Stimulated activated effector memory CD8-positive, alpha-beta T cell treated with anti-CD3 and anti-CD28 coated beads, Interleukin-12 subunit alpha, Interleukin-12 subunit beta, amount 100 ng/mL, for 72 hours (primary cell): ENCODE measurements at places on chromosomes 2 and 18.
A peak's percentile ranks its signal among the peaks of the same experiment; 100 is the strongest.

DNA sequence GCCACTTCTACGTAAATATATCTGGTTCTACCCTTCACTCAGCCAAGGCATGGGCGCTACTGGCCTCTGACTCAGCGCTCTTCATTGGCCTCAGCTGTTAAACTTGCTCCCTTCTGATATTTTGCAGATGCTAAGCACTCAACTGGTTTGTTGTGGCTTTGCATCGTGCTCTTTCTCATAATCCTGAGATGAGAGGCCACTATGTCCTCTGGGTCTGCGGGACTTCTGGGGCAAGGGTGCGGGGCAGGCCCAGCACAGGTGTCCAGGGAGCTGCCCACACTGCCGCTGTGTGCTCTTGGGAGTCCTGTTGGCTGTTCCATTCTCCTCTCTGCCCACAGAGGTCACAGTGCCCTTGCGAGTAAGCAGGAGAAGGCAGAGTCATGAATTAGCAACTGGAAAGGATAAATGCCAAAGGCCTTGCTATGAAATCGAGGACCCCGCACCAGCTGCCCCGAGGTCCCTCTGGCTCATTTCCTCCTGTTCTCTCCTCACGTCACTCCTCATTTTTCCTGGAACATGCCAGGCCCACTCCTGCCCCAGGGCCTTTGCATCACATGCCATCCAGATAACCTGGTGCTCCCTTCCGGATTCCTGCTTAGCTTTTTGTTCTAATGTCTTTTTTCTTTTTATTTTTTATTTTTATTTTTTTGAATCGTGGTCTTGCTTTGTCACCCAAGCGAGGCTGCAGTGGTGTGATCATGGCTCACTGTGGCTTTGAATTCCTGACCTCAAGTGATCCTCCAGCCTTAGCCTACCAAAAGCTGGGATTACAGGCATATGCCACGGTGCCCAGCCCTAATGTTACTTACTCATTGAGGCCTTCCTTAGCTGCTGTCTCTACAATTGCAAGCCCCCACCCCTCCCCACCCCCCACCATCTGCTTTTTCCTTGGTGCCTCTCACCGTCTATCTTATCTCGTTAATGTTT is 34.9 kb upstream of the MAT2A start:
- no peak for DNase-seq

GRCh38 chr18:61308795-61309393 is 24.3 kb upstream of the CDH20 start:
- DNase-seq = no peak

GRCh38 chr2:239929504-239929903 is 95.6 kb downstream of the NDUFA10 start:
- DNase-seq = no peak

DNA sequence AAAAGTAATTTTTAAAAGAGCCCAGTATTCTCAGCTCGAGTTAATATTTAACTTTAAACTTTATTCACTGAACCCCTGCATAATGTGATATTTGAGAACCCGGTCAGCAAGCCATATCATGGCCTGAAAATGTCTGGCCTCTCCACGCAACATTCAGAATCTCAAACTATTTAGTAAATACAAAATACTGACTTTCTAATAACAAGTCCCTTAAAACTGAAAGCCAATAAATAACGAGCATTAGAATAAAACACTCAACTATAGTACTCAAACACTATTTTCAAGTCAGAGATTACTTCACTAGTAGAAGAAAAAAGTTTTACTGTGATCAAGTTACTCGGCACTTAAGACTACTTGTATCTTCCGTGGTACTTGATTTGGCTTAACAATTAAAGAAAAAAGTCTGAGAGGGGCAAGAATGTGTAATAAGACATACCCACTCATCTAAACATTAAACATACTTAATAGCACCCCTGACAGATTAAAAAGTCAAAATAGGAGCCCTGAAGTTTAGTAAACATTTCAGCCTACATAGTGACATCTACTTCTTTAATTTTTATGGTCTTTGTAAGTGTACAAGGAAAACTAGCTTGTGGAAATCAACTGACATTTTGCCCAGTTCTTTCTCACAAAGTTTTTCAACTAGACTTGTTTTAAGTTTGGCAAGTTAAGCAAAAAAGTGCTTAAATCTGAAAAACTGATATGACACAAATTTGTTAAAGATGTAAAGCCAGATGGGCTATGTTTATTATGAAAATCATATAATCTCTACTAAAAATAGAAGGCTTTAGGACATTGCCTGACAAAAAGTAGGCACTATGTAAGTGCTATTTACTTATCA is 38.2 kb downstream of the RTN4 start:
- DNase-seq = no peak

GRCh38 chr2:240405133-240405532 is 30.3 kb upstream of the GPC1 start:
- no peak for DNase-seq

DNA sequence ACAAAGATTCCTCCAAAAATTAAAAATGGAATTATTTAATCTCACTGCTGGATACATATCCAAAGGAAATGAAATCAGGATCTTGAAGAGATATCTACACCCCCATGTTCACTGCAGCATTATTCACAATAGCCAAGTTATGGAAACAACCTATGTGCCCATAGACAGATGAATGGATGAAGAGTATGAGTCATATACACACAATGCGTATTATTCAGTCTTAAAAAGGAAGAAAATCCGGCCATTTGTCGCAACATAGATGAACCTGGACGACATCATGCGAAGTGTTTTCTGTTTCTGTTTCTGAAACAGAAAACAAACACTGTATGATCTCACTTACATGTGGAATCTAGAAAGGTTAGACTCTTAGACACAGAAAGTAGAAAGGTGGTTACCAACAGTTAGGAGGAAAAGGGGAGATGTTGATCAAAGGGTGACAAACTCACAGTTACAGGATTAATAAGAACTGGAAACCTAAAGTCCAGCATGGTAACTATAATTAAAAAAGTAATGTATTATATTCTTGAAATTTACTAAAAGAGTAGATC is 87.8 kb upstream of the ERBB4 start:
- no peak for DNase-seq

GRCh38 chr2:85887566-85888019 is 1.2 kb downstream of the ST3GAL5 start:
- peak; percentile 72 for DNase-seq

GRCh38 chr18:34859496-34859895 is 149.4 kb downstream of the DTNA start:
- no peak for DNase-seq

DNA sequence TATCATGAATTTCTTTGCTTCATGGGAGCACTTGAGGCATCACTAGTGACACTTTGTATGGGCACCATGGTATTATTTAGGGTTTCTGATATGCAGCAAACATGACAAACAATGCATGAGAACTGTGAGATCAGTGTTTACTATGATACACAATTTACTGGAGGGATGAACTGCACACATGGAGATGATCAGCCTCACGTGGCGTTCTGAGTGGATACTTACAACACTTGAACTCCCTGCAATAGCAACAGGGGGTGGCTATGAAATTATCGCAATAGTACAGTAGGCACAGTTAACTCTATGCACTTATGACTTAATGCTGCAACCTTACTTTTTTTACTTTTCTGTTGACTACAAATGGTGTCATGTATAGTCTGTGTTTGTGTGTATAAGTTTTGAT is 18.5 kb upstream of the UGT1A8 start:
- no peak for DNase-seq

DNA sequence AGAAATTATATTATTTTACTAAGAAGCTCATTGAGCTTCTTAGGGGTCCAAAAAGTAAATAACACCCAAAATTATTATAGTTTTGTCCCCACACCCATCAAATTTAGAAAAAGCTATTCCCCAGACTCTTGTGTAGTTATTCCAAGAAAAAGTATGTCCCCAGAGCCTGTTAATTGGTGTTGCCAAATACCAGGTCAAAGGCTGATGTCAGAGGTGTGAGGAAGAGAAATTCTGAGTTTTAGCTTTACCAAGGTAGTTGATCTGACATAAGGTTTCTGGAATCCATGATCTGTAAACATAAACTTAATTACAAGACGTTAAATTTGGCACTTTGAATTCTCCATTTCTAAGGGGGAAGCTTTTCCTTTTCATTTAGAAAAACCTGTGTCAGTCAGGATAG is 29.3 kb upstream of the PSME4 start:
- no peak for DNase-seq

DNA sequence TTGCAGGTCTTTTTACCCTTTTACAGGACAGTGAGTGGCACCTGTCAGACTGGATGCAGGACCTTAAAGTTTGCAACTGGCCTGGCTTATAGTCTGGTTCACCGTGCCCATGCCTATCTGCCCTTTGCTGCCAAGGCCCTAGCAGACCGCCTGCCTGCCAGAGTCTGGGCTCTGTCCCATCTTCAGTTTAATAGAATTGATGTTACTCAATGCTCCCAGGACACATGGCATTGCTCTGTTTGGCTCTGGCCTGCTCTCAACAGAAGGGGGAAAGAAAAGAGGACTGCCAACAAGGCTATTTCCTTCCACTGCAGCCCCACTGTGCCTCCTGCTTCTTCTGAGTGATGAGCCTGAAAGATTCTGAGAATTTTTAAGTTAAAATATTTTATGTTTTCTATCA is 25.6 kb upstream of the TMEM178A start:
- DNase-seq = no peak

DNA sequence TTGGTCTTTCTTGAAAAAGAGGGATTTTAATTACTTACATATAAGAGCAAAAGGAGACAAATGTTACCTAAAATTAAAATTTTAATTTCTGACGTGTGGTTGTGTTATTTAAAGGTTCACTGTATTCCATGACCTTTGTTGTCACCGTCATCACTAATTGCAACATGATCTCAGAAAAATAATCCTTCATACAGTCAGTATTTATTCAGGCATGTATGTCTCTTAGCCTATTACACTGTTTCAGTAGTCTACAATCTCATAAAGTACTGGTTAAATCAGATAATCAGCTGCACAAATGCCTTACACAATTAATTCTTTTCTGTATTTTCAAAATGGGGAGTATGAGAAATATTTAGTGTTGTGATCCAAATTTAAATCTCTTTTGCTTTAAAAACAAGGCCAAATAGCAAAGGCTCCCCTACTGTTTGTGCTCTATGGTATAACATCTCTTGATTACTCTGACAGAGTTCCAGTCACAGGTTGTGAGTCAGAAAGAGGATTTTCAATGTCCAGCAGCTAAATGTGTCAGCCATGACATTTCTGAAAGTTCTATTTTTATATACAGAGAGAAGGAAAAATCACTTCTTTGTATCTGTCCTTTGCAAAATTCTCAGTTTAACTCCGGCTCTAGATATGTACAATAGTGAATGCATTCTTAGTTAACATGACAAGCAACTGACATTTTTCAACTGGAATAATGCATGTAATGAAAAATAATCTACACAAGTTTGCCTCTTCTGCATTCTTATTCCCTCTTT is 184.0 kb downstream of the FIGN start:
- no peak for DNase-seq

DNA sequence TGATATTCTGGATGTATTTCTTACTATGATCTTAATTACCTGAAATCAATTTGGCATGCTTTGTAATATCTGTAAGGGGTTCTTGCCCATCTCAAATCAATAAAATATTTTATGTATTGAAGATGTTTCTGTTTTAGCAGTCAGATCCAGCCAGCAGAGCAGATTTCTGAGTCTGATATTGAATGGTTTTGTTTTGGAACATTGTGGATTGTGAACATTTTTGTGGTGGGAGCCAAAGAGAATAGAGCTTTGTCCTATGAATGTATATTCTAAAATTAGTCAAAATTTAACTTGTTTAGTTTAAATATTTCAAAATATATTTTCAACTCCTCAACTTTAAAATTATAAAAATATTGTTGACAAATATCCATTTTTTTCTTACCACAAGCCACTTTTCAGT is 197.0 kb downstream of the UBE2E3 start:
- DNase-seq = no peak

DNA sequence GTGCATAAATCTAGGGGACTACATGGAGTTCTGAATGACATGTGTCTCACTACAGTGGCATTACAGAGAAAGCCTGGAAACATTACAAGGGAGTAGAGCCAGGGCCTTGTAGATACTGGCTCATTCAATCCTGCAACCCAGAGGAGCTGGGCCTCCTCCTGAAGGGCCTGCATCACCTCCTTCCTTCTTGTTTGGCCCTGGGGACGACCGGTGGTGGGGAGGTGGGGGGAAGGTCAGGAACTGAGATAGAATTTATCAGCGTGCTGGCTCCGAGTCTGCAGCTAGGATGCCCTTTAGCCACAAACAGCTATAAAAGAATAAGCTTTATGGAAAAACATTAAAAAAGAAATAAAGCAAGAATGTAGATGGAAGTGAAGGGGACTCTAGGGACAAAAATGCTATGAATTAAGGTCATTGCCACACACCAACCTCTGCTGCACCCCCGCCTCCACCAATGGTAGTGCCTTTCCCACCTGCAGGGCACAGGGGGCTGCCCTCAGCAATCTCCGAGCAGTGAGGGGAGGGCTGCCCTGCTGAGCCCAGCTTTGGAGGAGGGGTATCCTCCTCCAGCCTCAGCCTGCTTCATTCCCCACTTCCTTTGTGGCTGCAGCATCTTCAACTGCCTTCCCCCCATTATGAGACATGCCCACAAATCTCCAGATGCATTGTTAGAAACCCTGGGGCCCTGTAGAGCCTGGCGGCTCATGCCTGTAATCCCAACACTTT is 149.0 kb downstream of the MSH2 start:
- DNase-seq = no peak

DNA sequence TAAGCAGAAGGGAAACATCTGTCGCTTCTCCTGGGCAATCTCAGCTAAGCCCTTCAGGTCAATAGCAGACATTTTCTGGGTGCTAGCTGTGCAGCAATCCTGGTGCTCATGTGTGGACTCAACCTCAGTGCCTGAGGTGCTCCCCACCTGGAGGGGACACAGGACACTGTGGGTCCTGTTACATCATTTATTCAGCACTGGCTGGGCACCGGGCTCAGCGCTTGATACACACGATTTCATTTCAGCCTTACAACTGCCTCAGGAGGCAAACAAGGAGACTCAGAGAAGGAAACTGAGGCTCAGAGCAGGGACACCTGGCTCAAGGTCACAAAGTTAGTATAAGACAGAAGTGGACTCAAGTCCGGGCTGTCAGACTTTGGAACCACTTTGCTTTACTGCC is 46.7 kb downstream of the MARCO start:
- no peak for DNase-seq

- no peak for DNase-seq
Measured at GRCh38 chr2:78586316-78586715, 439.2 kb upstream of the REG3G start.

- DNase-seq = no peak
Measured at GRCh38 chr2:43542285-43542933, 53.4 kb downstream of the THADA start.

- no peak for DNase-seq
Measured at GRCh38 chr2:225272173-225272572, 127.3 kb upstream of the NYAP2 start.

DNA sequence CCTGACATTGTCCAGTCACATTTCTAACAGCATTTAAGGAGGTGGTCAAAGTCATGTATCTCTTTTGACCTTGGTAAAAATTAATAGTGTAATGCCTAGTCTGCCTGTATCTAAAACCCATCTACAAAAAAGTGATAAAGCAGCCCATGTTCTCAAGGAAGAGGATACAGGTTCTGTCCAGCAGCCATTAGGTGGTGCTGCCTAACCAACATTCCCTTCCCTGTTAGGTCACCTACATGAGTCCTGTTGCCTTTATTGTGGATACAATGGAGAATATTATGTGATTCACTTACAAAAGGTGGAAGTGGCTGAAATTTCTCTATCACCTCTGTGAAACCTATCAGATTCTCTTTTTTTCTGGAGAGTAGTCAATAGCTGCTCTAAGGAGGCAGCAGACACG is 52.5 kb downstream of the AQP4 start:
- no peak for DNase-seq
